Right ventricle myocardium superior (tissue), 1 donor: ENCODE measurements at places on chromosomes 1 and 21.
A peak's percentile ranks its signal among the peaks of the same experiment; 100 is the strongest.

- no peak for DNase-seq
These were observed 12.7 kb downstream of the PAFAH2 start for GRCh38 chr1:25985171-25985570.

- DNase-seq, result no peak
These were observed 455.3 kb downstream of the KCNT2 start for GRCh38 chr1:196152975-196153374.

GRCh38 chr1:203122159-203122558 is 5.4 kb upstream of the ADORA1 start:
- DNase-seq, result no peak

DNA sequence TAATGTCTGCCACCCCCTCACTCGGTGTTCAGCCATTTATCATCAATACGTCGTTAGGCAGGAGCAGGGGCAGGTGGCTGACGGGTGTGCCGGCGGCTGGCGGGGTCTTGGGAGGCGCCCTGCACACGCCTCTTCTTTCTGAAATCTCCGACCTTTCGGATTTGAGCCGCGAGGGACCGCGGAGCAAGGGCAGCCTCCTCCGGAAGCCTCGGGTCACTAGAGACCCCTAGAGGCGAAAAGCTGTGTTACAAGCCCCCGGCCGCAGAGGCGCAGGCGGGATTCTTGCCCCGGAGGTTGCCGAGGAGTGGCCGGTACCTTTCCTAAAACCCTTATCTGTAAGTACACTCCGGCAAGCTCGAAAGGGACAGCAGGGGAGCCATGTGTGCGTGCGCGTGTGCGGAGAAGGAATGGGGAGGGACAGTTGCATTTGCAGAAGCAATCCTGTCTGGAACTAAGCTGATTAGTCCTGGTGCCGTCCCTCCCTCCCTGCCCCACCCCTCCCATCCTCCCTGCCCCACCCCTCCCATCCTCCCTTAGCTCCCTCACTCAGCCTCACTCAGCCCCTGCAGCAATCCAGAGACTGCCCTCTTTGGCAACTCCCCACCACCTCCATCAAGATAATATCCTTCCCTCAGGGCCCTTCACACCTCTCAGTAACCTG is 11.0 kb downstream of the BRINP2 start:
- DNase-seq, result peak; percentile 61

GRCh38 chr1:10860682-10861081 is 64.2 kb upstream of the CASZ1 start:
- peak; percentile 48 for DNase-seq

DNA sequence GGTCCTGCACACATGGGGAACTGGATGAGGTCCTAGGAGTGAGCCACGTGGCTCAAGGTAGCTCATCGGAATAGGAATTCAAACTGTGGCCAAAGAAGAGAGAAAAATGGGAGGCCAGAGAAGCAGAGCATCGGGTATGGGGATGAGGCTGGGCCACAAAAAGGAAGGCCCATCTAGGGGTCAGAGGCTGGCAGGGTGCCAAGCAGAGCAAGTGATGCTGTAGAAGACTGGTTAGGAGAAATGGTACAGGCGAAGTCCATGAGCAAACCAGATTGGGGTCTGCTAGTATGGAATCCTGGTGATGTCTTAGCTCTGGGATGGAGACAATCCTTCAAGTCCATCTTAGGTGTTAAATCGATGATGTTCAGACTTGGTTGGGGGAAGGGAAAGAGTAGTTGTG is 68.0 kb downstream of the TEX35 start:
- DNase-seq, result no peak

GRCh38 chr1:100342348-100342747 is 10.0 kb upstream of the CDC14A start:
- no peak for DNase-seq

DNA sequence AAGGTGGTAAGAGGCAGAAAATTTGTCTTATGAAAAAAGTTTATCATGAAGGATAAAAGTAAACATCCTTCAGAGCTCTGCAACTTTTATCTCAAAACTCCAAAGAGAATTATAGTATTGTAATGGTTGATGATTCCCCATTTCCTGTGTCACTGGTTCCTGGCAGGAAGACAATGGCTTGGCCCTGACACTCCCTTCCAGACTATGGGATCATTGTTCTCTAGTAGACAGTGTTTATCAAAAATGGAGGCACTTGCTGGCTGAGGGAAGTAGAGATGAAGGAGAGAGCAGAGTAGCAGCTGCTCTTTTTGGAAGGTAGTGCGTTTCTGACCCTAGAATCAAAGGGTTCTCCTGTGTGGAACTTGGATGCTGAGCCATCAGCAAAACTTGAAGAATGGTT is 145.9 kb upstream of the ATP1B1 start:
- DNase-seq, result no peak

DNA sequence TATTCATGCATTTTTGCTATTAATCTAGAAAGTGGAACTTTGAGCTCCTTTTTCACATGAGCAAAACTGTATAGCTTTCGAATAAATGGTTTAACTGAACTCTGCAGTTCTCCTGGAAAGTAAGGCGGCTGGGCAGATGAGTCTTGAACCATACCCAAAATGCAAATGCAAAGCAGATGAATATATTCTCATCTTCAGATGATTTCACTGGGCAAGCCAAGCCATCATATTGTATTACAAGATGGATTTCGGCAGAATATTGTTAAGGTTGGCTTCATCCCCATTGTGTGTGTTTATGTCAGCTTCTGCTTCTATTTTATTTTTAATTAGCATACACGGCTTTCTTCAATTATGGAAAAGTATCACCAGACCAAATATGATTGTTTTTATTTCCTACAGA is 209.6 kb downstream of the GREM2 start:
- no peak for DNase-seq

DNA sequence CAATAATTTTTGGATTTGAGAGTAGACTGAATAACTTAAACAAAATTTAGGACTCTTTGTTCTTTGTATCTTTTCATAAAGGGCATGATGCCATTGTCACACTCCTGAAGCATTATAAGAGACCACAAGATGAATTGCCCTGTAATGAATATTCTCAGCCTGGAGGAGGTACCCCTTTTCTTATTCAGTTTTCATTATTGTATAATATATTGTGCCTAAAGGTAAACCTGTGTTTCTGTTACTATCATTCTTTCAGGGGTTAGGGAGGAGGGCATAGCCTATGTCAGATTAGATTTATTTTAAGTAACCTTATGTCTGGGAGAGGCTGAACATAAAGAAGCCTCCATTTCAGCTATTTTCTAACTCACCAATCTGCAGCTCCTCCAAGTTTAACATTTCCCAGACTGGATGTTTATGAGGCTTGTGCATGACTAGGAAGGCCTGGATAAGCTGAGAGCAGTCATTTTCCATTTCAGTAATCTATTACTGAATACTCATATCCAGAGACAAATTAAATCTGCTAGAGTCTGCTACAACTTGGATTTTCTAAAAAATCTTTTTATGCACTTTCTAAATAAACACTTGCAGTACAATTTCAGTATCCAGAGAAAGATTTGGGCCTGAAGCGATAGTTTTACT is 132.1 kb downstream of the TNNI3K start:
- no peak for DNase-seq

- DNase-seq, result no peak
These were observed 7.9 kb upstream of the GNPAT start for GRCh38 chr1:231232870-231233734.

DNA sequence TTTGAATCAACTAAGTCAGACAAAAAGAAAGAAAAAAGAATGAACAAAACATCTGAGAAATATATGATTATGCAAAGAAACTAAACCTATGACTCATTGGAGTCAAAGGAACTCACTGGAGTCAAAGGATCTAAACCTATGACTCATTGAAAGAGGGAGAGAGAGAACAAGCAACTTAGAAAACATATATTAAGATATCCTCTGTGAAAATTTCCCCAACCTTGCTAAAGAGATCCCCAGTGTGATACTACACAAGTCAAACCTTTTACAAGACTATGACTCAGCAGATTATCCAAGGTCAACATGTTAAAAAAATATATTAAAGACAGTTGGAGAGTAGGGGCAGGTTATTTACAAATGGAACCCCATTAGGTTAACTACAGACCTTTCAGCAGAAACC is 1538.3 kb downstream of the NCAM2 start:
- DNase-seq, result no peak

DNA sequence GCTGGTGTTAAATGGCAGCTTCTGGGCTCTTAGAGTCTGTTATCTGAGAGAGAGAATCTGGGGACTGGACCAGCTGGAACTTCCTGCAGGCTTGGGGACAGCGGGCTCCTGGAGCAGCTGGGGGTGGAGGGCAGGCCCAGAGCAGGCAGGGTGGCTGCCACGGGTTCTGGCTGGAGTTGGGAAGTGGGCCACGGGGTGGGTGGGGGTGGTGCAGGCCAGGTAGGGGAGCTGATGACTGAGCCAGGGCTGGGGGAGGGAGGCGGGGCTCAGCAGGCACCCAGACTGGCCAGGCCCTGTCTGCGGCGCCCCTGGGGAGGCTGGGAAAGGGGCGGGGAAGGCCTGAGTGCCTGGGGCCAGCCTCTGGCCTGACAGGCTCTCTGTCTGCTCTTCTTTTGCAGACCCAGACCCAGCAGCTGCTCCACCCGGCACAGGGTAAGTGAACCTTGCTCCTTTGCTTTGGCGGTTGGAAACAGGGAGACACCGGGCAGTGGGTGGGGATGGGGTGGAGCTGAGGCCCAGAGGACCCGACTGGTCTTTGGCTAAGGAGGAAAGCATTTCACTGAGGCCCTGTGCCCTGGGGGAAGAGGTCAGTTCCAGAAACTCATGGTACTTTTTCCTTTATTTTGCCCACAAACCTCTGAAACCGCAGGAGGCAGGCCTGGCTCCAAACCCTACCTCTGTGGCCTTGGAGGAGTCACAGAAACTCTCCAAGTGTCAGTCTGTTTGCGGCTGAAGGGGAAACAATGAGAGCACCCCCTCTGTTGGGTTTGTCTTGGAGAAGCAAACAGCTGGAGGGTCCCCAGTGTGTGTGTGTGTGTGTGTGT is 48.8 kb downstream of the ARHGEF10L start:
- peak; percentile 84 for DNase-seq

DNA sequence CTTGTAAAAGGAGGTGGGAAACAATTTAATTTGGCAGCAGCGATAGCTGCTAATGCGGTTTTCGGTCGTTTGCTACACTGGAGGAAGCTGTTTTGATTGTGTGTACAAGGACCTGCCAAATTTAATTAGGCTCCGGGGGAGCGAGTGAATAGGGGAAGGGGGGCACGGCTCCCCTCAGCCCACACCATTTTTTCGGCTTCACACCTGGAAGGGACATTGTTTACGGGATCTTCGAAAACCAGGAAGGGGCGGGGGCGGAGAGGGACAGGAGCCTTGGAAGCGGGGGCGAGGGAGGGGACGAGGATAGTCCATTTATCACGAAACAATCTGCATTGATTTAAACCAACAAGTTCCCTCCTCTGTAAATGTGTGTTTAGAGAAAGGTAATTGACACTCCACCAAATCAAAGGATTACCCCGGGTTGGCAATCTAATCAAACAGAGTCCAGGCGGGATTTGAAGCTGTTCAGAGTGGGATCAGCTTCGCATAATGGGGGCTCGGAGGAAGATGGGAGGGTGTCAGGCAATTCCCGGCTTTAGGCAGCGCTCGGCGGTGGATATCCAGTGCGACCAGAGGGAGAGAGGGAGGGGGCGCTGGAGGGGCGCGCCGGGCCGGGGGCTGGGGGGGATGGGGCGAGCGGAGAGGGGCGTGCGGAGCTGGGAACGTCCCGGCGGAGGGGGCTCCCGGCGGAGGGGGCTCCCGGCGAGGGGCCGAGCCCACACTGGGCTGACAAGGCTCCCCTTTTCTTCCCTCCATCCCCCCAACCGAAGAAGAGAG is 9.8 kb downstream of the PAX7 start:
- DNase-seq, result no peak
